ENCODE measurements at places on chromosomes 7 and 10. TPM values are rescaled to one million over a fixed set of nuclear protein-coding genes. Genes with fewer than 3 reads are reported as not detected.

DNA sequence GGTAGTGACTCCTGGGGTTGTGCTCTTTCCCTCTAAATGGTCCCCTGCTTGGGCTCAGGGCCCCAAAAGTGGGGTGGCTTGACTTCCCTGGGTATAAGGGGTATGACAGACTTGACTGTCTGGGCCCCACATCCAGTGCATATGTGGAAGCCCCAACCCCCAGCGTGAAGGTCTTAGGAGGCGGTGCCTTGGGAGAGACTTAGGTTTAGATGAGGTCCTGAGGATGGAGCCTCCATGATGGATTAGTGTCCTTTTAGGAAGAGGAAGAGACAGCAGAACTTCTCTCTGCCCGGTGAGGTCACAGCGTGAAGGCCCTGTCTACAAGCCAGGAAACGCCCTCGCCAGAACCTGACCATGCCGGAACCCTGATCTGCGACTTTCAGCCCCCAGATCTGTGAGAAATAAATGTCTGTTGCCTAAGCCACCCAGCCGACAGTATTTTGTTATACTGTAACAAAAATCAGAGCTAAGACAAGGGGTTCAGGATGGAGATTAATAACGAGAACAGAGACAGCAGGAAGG lies 23.8 kb downstream of the PODXL start:
- no peak for DNase-seq

DNA sequence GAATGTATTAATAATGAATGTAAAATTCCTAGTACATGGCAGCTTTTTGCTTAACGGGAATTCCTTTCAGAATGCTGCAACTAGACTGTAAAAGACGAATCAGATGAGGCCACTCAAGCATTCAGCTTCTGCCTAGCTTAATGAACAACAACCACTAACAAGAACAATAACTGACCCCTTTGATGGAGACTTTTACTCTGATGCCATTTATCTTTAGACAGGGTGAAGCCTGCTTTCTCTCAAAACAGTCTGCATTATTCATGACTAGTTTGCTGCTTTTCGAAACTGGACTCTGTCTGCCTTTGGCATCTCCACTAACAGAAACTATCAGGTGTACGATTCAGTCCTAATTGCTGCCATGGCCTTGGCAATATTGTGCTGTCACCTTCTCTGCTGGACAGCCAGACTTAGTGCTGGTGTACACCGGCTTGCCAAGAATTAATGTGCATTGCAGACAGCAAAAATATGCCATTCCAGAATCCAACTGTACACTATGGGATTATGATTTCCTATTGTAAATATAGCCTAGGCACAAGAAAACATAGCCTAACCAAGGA lies 295.5 kb upstream of the CDC14C start:
- no peak for DNase-seq

- no peak for DNase-seq
Observed at GRCh38 chr7:128721376-128721775, 17.8 kb upstream of the CALU start.

NET1 gene
- 86.2 TPM for total RNA-seq

Data from sciatic nerve (tissue), 2 donors.